ENCODE measurements at places on chromosomes 3 and 15.

- no peak for DNase-seq
These were observed 2.0 kb downstream of the LYSMD2 start for GRCh38 chr15:51735228-51736010.

- no peak for DNase-seq
These were observed 6.1 kb downstream of the SKOR1 start for GRCh38 chr15:67831363-67831762.

DNA sequence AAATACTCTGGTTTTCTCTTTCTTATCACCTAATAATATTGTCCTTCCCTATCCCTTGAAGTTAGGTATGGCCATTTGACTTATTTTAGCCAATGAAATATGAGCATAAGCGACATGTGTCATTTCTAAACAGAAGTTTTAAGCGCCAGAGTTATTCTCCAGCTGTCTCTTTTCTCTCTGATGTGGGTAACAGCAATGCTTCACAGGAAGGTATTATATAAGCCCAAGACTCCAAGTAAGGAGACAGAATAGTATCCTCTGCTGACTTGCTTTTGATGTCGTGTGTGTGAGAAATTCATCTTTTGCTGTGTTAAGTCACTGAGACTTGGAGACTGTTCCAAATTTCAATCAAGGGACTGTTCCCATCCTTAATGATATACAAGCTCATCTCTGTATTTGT lies 224.6 kb upstream of the NECTIN3 start:
- no peak for DNase-seq

DNA sequence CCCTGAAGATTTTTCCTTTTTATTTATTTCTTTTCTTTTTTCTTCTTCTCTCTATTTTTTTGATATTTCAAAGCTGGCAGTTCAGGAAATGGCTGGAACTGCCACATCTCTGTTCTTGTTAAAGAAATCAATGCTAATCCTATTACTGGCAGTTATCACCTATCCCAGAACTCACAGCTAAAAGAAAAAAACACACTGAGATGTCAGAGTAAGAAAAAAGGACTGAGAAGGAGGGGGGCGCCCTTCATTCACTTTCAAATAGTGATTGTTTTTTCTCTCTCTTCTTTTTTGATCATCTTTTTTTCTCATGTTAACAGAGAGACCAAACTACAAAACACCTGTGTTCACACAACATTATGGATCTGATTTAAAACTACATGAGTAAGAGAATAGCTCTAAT lies 337.1 kb downstream of the IL20RB start:
- DNase-seq: no peak

- DNase-seq: no peak
These were observed 33.2 kb downstream of the ABHD2 start for GRCh38 chr15:89121414-89121813.

All from fibroblast of skin of scalp (primary cell).